ENCODE measurements at places on chromosomes 5 and 9. TPM values are rescaled to one million over a fixed set of nuclear protein-coding genes. Genes with fewer than 3 reads are reported as not detected.

GRCh38 chr5:168123631-168124528, 167.6 kb upstream of the WWC1 start:
- no peak for DNase-seq
- H3K4me3 ChIP-seq, result peak overlapping the region; percentile 13
- H3K4me1 ChIP-seq, result peaks cover 23% of the 10 kb centered on the region
- no peaks in the 10 kb centered on the region for H3K36me3 ChIP-seq

GRCh38 chr5:156310115-156310514, 16.8 kb upstream of the SGCD start:
- DNase-seq, result no peak
- no peaks in the 10 kb centered on the region for H3K4me1 ChIP-seq
- peaks cover 7% of the 10 kb centered on the region for H3K27me3 ChIP-seq
- H3K36me3 ChIP-seq, result no peaks in the 10 kb centered on the region

The RASGRF2 gene
- total RNA-seq, result 12.3 TPM

The NR2F1 gene
- not detected for total RNA-seq

The CLTA gene
- 166 TPM for total RNA-seq

GRCh38 chr9:108383796-108384195, 472.0 kb downstream of the ACTL7B start:
- no peak for DNase-seq
- no peaks in the 10 kb centered on the region for H3K27me3 ChIP-seq
- H3K27ac ChIP-seq, result no peak overlapping the region
- no peaks in the 10 kb centered on the region for H3K4me1 ChIP-seq
